ENCODE measurements at places on chromosomes 7 and 10.

GRCh38 chr7:159032322-159032721 is 112.3 kb downstream of the VIPR2 start:
- no peak for DNase-seq

DNA sequence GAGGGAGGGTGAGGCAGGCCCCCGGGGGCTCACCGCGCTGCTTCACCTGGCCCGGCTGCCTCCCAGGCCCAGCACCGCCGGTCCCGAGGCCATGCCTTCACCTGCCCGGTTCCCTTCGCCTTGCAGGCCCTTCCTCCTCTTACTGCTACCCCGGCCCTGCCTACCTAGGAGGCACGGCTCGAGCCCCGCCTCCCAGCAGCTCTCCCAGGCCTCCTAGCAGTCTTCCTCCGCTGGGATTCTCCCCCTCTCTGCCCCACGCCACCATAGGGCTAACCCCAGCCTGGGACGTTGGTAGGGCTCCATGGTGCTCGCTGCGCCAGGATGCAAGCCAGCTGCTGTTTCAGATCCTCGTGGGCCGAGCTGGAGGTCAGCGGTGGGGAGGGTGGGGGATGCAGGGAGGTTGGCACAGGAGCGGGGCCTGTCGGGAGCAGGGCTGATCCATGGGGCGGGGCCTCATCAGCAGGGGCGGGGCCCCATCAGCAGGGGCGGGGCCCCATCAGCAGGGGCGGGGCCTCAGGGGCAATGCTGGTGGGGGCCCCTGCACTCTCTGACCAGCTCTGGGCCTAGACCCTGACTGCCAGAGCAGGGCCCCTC is 63.3 kb downstream of the RASGEF1A start:
- no peak for DNase-seq

DNA sequence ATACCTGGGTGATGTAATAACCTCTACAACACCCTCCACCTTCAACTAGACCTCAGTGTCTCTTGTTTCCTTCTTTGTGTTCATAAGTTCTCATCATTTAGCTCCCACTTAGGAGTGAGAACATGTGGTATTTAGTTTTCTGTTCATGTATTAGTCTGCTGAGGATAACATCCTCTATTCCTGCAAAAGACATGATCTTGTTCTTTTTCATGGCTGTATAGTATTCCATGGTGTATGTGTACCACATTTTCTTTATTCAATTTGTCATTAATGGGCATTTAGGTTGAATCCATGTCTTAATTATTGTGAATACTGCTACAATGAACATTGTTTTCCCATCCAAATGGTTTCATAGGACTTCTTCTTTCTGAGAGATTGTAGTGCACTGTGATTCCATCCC is 135.7 kb downstream of the MBL2 start:
- DNase-seq, result no peak

- DNase-seq, result no peak
Observed at GRCh38 chr7:44278451-44279161, 46.8 kb downstream of the CAMK2B start.

GRCh38 chr7:155296006-155296787 is 1.5 kb upstream of the INSIG1 start:
- no peak for DNase-seq

- no peak for DNase-seq
Observed at GRCh38 chr7:874031-874749, 2.2 kb upstream of the GET4 start.
